ENCODE measurements at places on chromosomes 4 and X.

DNA sequence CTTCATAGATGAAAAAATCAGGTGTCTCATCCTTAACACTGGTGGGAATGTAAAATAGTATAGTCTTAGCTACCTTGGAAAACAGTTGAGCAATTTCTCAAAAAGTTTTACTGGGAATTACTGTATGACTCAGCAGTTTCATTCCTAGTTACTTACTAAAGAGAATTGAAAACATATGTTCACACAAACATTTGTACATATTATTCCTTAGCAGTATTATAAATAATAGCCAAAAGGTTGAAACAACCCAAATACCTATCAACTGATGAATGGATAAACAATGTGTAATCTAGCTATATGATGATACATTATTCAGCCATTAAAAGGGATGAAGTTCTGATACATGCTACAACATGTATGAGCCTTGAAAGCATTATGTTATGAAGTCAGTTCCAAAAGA is 41.7 kb downstream of the RBM46 start:
- no peak for DNase-seq

DNA sequence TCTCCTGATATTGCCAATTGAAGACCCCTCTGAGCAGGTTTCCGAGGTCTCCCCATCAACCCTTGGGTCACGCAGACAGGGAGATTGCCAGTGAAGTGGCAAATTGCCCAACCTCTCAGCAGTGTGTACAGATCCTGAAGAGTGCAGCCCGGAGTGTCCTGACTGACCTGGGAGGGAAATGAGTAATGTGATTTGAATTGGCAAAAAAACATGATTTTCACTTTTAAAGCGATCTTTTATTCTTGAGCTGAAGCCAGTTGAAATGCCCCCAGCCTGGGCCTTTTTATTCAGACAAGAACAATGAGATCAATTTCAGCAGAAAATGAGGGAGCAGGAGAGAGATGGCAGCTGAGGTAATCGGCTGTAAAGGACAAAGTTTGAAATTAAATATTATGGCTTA is 401.8 kb downstream of the RAPGEF2 start:
- DNase-seq: no peak

GRCh38 chr4:89724716-89725115 is 112.2 kb downstream of the SNCA start:
- no peak for DNase-seq

GRCh38 chr4:831483-831805 is 5.5 kb upstream of the CPLX1 start:
- DNase-seq: no peak

- DNase-seq: no peak
These were observed 71.5 kb downstream of the ANAPC4 start for GRCh38 chr4:25448379-25449109.

DNA sequence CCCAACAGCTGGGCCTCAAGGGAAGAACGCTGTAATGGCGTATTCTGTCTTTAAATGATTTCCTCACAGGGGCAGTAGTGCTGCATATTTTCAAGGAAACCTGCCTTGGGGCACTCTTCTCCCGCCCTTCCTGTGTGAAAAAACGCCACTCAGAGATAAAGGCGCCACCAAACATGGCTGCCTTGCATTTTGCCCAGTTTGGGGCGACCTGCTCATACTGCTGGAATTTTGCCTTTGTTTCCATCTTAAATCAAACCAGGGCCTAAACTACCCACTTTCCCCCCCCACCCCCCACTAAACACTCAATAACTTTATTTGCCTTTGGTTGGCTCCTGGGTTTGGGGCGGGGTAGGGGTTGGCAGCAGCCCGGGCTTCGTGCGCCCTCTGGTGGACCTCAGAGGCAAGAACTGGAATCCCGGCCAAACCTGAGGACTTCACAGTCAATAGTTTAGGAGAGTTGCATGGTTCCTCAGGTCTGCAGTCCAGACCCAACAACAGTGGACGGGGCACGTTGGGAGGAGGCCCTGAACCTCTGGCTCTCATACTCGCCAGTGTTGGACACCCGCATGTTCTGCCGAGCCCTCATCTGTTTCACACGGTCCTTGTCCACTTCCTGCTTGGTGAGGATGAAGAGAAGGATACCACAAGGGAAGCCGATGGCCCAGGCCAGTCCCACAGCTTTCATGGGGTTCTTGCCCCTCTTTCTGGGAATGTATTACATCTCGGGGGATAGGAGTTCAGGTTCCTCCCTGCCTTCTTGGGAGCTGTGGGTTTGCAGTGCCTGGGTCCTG is 220.1 kb upstream of the STK26 start:
- DNase-seq: no peak

- no peak for DNase-seq
These were observed 93.8 kb upstream of the HELT start for GRCh38 chr4:184924516-184924915.

GRCh38 chrX:7216981-7217587 is 69.1 kb upstream of the PUDP start:
- no peak for DNase-seq

DNA sequence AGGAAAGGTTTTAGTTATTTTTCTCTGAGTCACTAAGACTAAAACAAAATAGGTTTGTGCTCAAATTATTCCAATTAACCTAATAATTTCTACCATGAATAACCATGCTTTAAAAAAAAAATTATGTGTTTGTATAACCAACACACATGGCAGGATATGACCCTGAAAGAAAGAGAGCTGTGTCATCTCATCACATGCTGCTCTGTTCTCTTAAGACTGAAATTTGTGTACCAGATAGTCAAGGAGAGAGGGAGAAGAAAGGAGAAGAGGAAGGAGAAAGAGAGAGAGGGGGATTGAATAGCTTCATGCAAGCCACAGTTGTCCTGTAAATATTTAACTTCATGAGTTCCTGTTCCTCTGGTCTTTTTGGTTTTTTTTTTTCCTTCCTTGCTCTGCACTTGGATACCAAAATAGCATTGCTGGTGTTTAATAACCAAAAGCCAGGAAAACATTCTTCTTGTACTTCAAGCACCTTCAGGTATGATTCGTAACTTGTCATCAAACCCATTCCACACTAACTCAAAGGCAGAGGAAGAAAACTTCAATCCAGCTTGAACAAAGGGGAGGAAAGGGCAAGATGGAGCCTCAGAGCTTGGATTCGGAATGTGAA is 6.4 kb upstream of the PROM1 start:
- DNase-seq: no peak

DNA sequence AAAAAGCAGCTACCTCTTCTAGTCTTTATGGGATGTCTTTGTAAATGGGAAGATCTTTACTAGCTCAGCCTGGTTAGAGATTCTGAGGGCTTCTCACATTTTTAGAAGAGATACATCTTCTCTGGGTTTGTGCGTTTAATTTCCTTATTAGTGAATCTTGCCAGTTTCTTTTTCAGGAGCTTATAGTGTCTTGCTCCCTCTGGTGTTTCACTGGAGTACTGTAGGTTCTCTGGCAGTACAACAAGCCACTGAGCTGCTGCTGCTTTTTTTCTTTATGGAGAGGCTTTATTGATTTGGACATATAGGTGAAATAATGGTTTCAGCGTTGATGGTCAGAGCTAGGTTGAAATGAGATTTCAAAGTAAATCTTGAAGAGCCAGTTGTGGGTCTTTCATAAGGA is 82.9 kb downstream of the LAS1L start:
- peak; percentile 19 for DNase-seq

DNA sequence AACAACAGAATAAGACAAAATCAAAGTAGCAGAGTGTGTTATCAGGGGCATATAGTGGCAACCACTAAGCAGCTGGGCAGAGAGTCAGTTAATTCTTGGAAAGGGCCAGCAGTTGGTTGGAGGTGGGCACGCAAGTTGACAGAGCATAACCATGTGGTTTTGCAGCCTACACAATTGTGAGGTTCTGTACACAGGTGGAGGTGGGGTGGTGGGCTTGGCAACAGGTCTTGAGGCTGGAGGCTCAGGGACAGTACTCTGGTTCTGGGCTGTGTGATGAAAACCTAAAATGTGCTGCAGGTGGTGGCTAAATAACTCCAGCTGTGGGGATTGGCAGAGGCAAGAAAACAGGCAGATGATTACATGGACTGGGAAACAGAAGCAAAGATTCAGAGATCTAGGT is 1112.7 kb downstream of the PDHA2 start:
- no peak for DNase-seq

- DNase-seq: no peak
These were observed 67.8 kb upstream of the SORBS2 start for GRCh38 chr4:185879666-185880312.

DNA sequence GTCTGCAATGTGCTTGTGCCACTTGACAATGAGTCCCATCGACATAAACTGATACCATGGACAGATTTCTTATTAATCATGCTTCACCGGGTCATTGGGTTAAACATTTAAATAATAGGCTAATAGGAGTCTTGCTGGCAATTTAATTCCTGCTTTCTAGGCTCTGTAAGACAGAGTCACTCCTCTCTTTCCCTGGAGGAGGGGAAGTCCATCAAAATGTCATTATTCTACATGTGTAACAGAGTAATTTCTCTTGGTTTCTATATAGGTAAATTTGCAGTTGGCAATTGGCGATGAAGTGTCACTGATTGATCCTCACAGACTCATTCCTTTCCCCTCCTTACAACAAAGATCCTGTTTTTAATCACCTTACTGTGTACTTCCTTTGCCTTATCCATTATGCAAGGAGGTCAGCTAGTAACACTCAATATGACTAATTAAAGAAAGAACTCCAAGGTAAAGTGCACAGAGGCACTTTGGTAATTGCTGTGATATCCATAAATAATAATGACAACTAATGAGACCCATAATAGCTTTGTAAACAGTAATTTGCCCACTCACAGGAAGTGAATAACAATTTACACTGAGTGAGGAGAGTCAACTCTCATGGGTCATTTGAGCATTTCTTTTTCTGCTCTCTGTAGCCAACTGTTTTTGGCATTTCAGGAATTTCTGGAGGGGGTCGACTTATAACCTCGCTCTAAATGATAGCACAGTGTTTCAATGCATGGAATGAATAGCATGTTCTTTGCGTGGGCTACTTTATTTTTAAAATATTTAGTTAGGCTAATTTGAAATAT is 184.0 kb downstream of the UGT8 start:
- DNase-seq: no peak

- no peak for DNase-seq
These were observed 183.5 kb upstream of the GPC4 start for GRCh38 chrX:133598601-133599335.

GRCh38 chrX:129690435-129690834 is 35.7 kb upstream of the APLN start:
- DNase-seq: no peak

DNA sequence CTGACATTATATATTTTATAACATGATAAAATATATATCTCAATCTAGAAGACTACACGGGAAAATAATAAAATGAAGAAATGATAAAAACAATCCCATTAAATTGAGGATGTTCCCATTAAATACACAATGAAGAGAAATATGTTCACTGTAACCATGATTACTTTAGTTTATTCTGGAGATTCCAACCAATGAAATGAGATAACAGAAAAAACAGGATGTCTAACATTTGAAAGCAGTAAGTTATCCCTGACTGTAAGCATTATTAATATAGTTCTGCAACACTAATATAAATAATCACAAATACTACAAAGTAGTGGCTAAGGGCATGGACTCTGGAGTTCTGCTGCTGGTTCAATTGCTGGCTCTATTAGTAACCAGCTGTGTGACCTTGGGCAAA is 169.4 kb downstream of the RNF150 start:
- no peak for DNase-seq

- peak; percentile 53 for DNase-seq
These were observed 4.8 kb downstream of the FLNA start for GRCh38 chrX:154369449-154370299.

- DNase-seq: peak; percentile 55
These were observed 96.5 kb upstream of the MAOA start for GRCh38 chrX:43559644-43560043.

Measured in body of pancreas (tissue), 4 donors.